Stimulated activated CD4-positive, alpha-beta T cell treated with anti-CD3 and anti-CD28 coated beads, TNF-alpha, amount 100 ng/mL, for 48 hours (primary cell): ENCODE measurements at places on chromosomes 7 and 10.

- DNase-seq = no peak
Measured at GRCh38 chr10:70362328-70362727, 20.1 kb downstream of the LRRC20 start.

- DNase-seq = no peak
Measured at GRCh38 chr7:134991469-134992339, 5.4 kb downstream of the AGBL3 start.

DNA sequence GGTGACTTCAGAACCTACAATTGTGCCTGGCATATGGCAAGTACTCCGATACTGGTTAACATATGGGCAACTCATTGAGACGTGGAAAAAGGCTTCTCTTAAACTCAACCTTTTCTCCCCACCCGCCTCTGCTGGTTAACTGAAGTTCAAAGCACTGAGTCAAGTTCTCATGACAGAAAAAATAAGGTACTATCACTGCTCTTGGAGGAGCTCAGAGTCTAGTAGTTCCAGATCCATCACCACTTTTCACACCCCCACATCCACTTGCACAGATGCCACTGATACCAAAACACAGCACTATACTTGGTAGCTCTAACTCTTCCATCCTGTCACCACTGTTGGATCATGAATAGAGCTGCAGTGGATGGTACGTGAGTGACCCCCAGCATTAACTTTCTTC lies 36.2 kb downstream of the CCDC6 start:
- no peak for DNase-seq

DNA sequence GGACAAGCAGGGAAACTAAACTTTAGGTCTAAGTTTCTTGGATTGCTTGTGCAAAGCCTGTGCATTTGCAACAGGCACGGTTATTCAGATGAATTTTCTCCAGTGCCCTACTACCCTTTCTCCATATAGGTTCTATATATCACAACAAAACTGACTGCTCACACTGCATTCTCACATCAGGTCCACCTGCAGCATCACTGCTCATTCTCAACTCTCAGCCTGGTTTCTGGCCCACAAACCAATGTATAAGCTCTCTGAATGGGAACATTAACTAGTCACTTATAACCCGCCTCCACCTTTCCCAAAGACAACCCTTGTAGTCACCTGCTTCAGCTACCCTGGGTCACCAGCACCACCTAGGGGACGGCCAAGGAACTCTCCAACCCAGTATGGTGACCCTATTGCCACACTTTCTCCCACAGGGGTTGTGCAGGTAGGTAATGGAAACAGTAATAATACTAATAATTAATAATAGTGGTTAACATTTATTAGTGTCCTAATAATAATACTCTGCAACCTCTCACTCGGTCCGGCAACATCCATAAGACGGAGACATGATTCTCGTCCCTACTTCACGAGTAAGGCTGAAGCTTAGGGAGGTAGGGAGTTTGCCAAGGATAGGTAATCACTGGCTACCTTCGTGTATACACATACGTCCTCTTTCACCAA lies 97.3 kb downstream of the CLEC2L start:
- DNase-seq = peak; percentile 66

GRCh38 chr10:94225589-94225988 lies 137.2 kb downstream of the NOC3L start:
- DNase-seq = no peak

GRCh38 chr7:75814407-75814947 lies 871 bp upstream of the CCL24 start:
- no peak for DNase-seq

DNA sequence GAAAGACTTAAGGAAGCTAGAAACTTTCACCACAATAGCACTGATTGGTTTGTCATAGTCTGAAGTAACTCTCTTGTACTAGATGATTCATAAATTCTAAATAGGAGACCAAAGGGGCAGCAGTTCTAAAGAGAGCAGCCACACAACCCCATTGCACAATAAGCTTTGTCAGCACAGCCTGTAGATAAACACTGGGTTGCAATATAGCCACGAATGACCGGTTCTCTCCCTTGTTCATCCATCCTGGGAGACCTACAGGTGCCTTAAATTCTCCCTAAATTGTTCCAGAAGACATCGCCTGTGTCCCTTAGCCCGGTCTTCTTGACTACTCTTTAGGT lies 167.0 kb downstream of the SNX13 start:
- DNase-seq = no peak

GRCh38 chr7:116772423-116772863 lies 89.9 kb upstream of the CAPZA2 start:
- DNase-seq = no peak

DNA sequence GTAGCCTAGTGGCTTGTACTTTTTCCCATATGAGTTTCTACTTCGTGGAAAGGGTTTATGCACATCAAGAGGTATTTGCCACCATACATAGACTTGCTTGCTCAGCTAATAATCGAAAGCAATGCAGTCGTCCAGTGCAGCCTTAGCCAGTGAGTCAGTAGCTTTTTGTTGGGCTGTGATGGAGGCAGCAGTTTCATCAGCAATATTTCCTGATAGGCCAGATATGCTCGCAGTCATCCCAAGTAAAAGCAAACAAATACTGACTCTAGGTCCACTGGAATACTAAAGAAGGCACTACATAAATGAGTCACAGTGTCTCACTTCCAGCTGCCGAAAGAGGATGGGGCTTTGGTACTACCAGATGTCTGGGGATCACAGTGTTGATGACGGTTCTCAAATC lies 2.1 kb upstream of the BNIP3 start:
- no peak for DNase-seq

DNA sequence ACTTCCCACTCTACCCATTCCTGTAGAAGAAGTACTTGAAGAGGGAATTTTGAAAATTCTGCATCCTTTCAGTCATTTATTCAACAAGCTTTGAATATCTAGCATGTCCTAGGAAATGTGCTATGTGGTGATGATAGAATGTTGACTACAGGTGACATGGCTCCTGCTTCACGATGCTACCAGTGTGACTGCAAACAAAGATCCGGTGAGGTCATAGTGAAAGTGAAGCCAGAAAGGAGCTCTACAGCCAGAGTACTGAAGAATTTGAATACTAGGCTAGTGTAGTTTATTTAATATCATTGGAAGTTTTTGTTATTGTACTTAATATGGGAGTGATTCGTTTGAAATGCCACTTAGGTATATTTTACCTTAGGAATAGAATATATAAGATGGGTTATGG lies 348.1 kb downstream of the TFEC start:
- DNase-seq = no peak

- no peak for DNase-seq
Measured at GRCh38 chr10:91602868-91603568, 29.9 kb downstream of the PPP1R3C start.

- DNase-seq = no peak
Measured at GRCh38 chr10:22697800-22698199, 16.6 kb downstream of the PIP4K2A start.

DNA sequence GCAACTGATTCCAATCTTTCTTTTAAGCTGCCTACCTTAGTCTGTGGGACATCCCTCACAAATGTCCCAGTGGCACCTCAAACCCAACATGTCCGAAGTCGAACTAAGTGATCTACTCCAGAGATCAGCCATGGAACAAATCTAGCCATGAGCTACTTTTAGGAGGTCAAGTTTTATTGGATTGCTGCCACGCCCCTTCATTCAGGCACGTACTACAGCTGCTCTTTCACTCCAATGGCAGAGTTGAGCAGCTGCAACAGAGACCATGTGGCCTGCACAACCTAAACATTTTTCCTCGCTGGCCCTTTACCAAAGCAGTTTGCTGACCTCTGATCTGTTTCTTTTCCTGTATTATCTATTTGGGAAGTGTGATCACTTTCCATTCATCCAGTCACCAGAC lies 192.4 kb upstream of the CDCA7L start:
- DNase-seq = no peak

DNA sequence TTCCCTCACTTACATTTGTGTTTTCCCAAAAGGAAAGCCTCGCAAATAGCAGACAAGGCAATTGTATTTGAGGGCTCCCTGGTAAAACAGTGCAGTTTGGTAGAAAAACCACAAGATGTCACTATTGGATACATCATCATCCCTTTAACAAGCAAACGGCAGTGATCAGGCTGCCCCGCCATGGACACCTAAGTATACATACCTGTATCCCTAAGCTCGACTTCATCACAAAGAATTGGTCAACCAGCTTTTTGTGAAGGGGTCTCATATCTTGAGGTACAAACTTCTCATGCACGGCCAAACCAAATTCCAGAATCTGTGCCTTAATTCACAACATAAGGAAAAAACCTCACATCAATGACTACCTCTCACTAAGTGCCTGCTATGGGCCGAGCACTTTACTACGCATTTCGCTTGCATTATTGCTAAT lies 179.5 kb upstream of the IMMP2L start:
- DNase-seq = peak; percentile 6

DNA sequence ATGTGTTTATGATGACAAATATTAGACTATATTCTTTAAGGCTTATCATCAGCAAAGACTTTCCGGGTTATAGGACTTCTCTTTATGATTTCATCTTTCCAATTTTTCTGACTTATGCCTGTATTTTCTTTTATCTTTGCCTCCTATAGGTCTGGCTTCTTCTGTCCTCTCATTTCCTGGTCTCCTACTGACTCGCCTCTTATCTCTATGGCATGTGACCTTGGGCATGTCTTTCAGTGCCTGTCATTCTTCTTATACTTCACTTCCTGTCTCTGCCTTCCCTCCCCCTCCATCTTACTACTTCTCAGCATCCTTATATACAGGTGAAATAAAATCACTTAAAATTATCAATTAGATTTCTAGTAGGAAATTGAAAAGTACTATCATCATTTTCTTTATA lies 42.2 kb downstream of the PCDH15 start:
- no peak for DNase-seq

- DNase-seq = no peak
Measured at GRCh38 chr7:32518534-32519140, 23.3 kb downstream of the AVL9 start.

DNA sequence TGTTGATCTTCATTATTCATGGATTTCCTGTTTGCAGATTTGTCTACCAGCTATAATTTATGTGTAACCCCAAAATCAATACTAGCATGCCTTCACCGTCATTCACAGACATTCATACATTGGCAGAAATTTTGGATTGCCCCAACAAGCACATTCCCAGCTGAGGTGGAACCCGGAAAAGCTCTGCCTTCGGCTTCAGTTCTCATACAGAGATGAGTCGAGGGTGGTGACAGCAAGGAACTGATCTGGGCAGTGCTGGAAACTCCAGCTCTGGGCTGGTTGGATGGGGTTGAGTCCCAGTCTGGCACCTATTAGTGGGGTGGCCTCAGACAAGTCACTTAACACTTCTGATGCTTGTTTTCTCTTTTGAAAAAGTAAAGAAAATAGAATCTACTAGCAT lies 267.5 kb downstream of the SNX13 start:
- DNase-seq = no peak

DNA sequence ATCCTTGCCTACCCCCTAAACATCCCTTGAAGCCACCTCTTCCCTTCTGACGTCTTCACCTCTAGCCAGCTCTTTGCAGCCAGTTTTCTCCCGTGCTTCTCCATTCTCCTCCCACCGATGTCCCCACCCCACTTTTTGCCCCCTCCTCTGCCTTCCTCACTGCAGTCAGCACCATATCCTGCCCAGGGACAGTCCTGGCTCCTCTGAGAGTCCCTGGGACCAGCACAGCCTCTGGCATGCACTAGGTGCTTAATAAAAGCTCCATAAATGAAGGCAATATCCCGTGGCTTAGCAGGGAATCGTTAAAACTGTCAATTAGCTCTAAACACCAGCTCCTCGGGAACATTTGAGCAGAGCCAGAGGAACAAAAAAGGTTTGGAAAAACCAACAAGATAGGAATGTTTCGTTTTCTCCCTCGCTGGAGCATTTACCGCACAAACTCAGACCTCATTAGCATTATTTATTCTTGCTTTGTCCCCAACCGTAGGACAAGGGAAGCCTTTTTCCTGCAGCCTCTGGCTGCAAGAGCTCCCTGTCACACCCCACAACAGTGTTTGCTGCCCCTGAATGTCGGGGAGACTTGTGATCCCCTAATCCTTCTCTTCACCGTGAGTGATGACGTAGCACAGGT lies 16.1 kb downstream of the MYL10 start:
- DNase-seq = no peak

GRCh38 chr10:33270971-33271370 lies 63.5 kb downstream of the NRP1 start:
- DNase-seq = no peak

- no peak for DNase-seq
Measured at GRCh38 chr10:128398118-128398517, 271.9 kb upstream of the MKI67 start.

DNA sequence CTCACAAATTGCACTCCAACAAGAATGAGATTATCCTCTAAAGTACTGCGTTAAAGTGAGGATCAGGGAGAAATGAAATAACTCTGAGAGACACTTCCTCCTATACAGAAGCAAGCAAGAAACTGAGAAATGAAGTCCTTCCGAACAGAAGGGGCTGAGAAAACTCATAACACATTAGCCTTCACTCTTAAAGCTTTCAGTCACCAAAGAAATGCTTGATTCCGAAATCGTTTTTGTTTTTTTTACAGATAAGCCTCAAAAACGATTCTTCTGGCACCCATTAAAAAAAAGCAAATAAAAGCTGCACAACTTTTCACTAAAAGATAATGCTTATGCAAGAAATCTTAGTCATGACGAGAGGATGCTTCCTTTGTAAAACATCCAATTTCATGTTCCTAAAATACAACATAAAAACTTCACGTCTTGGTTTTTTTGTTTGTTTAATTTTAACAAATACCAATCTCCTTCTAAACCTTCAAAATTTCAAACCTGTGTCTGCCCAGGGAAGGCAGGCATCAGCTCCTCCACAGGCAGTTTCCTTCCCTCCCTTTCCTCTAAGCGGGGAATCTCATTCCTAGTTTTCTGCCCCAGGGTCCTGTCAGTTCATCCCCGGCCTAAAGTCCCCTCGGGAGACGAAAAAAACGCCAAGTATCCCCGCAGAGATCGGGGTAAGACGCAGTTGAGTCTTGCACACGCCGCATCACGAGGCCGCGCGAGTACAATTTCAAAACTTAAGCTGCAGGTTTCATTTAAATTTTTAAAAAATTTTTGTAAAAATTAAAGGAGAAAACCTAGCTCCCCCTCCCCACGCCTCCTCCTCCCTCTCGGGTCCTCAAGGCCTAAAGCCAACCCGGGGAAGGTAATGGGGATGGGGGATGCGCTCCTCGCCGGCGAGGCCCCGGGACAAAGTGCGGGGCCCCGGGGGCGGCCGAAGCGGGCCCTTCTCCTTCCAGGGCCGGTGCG lies 1.1 kb downstream of the BAZ1B start:
- DNase-seq = no peak

- no peak for DNase-seq
Measured at GRCh38 chr7:117188376-117188775, 134.5 kb downstream of the WNT2 start.

DNA sequence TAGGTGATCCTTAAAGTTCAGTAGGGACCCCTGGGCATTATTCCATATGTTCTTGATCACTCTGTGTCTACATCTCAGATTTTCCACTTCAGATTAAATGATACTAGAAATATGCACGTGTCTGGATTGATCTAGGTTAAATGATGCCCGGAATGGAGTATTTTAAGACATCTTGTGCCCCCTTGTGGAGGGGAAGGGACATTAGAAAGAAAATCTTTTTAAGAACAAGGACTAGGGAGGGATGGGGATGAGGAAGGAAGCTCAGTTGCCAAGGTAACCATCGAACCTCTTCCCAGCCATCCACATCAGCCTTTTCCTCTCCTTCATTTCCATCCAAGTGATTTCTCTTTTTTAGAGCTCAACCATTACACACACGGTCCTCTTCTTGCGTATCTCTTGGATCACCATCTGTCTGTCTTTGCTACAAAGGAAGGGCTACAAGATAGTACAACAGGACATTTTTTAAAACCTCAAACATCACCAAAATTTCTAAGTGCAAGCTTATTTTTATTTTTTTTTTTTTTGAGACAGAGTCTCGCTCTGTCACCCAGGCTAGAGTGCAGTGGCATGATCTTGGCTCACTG lies 40.5 kb downstream of the PRSS2 start:
- DNase-seq = no peak

- DNase-seq = no peak
Measured at GRCh38 chr7:5773661-5774086, 7.8 kb downstream of the RNF216 start.
